Activated CD4-positive, alpha-beta T cell treated with anti-CD3 and anti-CD28 coated beads, Interleukin-2, amount 50 U/mL, for 4 hours (primary cell): ENCODE measurements at places on chromosomes 7 and 10.
A peak's percentile ranks its signal among the peaks of the same experiment; 100 is the strongest.

GRCh38 chr7:82841828-82842227 is 320.9 kb downstream of the PCLO start:
- no peak for DNase-seq

DNA sequence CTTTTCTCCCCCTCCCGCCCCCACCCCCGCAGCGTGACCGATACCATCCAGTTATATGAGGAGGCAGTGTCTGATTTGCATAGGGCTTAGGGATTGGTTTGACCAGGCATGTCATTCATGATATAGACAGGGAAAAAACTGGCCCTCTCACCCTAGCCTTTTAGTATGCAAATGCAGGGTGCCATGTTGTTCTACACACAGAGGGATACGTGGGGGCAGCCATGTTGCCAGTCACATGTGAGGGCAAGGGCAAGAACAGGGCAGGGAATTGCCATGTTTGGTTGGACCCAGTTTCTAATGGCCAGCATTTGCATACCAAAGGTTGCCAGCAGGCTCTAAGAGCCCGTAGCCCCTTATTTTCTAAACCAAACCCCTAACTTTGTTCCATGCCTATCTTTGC is 552.1 kb downstream of the SORCS1 start:
- DNase-seq: no peak

GRCh38 chr10:72335394-72336258 is 19.1 kb downstream of the DNAJB12 start:
- DNase-seq: no peak

DNA sequence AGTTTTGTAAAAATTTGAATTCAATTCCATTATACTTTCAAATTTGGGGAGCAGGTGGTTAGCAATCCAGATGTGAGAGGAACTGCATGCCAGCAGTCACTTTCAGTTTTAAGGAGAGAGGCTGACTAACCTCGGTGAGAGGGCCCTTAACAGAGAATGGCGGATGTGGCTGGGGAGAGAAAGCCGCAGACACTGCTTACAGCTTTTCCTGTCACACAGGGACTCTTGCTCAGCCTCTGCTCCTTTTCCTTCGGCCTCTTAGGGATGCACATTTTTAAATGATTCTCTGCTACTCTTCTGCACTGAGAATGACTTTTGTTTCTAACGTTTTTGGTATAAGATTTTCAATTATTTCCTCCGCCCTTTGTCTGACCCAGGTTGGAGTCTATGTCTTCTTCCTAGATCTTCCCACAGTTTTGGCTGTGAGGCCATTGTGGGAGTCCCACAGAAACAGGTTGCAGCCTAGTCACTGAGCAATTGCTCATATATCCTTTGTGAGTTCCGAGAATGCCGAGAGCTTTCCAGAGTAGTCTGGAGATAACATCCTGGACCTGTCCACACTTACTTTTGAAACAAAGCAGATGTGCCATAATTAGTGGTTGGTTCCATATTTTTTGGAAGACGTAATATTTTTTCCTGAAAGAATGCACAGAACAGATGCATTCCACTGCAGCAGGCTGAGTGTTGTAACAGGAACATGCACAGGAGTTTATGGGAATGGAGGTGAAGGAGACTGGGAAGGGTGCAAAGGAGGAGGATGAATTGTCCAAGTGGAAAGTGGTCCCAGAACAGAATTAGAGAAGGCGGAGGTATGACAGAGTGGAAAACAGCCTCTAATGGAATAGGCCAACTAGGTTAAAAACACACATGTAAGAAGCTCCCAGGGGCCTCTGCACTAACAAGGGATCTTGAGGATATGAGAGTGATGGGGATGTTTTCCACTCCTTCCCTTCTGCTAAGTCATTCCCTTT is 168.0 kb upstream of the ZNF32 start:
- DNase-seq: peak; percentile 52

DNA sequence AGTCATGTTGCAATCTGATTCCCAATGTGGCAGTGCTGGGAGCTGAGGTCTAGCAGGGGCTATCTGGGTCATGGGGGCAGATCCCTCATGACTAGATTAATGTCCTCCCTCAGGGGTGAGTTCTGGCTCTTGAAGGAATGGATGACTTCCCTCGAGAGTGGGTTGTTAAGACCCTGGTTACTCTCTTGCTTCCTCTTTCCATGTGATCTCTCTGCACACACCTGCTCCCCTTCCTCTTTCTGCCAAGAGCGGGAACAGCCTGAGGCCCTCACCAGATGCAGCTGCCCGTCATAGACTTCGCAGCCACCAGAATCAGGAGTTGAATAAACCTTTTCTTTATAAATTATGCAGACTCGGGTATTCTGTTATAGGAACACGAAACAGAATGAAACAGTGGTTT is 37.8 kb downstream of the SFMBT2 start:
- no peak for DNase-seq

- DNase-seq: no peak
Measured at GRCh38 chr7:85520175-85520574, 333.3 kb upstream of the SEMA3D start.

DNA sequence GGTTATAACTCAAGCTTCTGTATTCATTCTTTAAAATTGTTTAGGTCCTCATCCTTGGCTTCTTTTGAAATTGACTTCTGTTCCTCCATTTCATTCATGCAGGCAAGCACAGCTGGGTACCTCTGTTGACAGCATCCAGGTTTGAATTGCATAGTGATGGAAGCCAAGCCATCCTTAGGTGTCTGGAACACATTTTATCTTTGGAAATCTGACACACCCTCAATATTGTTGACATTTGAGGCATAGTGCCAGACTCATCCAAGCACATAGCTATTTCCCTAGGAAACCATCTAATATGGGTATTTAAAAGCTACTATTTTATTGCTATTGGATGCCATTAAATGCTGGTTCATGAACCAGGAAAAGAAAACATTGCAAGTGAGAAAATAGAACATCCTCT is 142.1 kb upstream of the PTPRZ1 start:
- DNase-seq: no peak

GRCh38 chr7:43666938-43667337 is 62.4 kb downstream of the COA1 start:
- no peak for DNase-seq

DNA sequence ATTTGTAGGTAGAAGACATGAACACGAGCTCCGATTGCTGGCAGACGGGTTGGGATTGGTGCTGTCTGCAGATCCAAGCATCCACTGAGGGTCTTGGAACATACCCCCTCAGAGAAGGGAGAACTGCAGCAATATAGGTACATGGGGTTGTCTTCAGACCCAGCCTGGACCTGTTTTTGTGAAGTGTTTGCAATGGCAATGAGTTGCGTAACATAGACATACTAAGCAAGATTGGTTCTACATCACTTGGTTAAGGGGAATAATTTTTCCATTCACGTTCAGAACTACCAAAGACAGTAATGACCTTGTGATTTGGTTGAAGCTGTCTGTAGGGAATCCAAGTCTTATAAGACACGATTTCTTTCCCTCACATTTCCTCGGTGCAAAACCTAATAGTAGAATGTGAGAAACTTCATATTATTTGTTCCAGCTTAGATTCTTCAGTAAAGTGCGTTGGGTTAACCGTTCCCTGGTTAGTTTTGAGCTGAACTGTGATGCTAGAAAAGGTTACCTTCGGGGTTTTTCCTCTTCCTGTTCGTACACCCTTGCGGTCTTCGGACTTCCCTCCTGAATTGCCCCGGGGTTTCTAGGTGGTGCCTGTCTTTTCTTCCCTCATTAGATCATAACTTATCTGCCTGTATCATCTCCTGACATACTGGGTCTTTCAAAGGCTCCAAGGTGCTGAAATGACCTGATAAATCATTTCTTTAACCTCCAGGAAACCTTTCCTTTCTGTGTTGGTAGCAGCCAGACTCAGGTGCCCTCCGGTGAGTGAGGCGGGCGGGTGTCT is 14.4 kb downstream of the PROSER2 start:
- DNase-seq: no peak

DNA sequence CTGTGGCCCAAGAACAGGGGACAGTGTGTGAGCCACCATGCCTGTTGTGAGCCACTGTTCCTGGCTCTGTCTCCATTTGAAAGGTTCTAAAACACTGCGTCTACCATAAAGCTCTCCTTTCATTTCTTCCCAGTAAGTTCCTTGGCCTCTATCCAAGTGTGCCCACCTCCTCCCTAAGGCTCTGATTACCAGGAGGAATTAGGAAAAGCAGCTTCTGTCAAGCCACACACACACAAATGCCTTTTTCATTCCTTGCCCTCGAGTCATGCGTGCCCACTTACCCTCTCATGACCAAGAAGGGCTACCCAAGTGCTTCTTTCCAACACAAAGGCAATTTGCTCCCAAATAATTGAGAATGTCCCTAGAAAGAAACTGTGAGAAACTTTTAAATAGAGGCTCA is 70.8 kb upstream of the PARD3 start:
- DNase-seq: no peak

DNA sequence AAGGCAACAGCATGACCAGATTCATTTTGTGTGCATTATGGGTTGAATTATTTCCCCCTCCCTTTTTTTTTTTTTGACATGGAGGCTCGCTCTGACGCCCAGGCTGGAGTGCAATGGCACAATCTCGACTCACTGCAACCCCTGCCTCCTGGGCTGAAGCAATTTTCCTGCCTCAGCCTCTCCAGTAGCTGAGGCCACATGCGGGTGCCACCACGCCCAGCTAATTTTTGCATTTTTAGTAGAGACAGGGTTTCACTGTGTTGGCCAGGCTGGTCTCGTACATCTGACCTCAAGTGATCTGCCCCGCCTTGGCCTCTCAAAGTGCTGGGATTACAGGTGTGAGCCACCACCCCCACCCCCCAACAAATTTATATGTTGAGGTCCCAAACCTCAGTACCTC is 42.0 kb downstream of the ZNF783 start:
- DNase-seq: no peak

DNA sequence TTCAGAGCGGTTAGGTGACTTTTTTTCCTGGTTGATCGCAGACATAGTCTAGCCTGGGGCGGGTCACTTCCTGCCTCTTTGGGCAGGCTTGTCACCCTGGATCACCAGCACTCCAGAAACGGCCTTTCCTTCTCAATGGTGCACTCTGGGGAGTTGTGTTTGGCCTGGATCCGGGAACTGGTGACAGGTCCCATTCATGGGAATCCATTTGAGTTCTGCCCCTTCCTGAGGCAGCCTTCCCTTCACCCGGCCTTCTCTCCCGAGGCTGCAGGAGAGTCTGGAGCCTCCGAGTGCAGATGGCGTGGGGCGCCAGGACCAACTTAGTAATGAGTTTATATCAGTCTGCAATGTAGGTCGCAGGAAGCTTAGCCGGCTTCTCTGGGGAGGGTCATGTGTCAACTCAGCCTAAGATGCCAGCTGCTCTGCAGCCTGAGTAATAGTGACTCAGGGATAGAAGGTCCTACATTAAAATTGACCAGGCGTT is 54.2 kb downstream of the TACR2 start:
- no peak for DNase-seq

- DNase-seq: no peak
Measured at GRCh38 chr10:119360181-119360921, 153.0 kb downstream of the GRK5 start.

DNA sequence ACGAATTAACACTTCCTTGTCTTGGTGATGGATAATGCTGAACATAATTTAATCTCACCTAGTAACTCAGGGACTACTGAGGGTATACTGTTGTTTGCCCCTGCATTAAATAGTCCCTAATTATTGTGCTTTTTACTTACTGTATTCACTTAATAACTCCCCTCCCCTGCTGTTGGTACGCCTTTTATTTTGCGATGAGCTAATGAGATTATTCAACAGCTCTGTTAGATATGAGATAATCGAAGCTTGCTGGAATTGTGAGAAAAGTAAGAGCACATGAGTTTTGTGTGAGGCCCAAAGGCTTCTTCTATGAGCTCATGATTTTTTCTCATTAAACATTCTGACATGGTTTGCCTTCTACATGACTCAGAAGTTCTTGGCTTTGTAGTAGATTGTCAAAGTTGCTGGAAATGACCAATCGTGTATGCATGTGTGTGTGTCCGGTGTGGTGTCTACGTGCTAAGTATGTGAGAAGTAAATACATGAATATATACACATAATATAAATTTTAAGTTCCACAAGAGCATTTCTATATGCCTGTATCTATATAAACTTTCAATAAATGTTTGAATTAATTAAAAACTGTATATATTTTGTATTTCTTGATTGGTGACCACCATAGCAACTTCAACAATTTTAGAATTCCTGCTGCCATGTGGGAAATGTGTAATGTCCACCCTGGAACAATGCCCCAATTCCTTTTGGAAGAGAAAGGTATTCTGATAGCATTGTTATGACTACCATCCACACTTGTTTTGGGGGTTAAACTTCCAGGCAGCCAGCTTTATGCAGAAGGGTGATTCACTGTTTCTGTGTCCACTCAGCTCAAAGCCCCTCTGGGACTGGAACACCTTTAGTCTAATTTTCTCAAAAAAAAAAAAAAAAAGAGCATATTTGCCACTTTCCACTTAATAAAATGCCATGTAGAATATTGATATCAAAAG is 106.2 kb downstream of the SAMD9 start:
- DNase-seq: no peak

DNA sequence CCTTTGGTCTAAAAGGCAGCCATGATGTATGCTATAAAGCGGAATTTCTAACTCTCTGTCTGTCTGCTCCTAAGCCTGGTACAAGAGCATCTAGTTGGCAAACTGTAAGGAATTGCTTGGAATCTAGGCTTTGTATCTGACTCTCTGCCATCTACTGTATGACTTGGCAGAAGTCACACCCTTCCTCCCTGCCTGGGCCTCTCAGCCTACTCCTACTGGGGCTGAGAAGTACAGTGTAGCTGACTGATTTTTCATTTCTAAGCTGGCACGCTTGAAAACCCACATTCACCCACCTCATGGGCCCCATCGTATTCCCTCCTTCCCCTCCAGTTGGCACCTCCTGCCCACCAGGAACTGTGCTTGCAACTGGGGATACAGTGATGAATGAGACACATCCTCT is 435.2 kb downstream of the PLXNA4 start:
- DNase-seq: no peak

DNA sequence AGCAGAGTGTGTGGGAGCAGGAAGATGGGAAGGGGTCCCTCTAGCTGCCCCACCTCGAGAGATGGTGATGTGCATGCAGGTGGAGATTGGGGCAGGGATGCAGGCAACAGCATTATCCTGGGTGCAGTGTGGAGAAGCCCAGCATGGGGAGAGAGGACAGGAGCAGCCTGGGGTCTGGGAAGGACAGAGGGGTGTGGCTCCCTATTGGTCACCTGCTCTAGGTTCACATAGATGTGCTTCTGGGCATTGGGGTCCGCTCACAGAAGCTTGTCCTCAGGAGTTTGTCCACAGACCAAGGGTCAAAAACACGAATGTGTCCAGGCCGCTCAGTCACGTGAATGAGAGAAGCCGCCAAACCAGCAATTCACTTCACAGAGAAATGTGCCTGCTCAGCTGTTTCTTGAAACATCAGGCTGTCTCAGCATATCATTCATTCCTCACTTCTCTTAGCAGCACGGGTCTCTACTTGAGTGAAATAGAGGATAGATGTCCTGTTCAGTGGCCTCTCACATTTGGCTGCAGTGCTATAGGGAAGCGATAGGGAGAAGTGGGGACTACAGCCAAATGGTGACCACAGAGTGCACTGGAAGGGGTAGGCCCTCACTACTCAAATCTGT is 11.5 kb upstream of the SLC29A3 start:
- no peak for DNase-seq

DNA sequence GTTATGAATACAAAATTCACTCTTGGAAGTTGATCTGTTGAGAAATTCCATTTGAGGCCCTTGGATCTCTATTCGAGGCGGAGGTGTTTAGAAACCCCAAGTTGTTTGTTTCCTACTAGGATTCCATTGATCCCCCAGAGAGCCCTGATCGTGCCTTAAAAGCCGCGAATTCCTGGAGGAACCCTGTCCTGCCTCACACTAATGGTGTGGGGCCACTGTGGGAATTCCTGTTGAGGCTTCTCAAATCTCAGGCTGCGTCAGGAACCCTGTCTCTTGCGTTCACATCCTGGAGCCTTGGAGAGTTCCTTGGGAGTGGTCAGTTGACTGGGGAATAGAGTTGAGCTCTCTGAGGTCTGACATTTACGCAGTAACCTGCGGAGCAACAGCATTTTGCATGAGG is 1.2 kb downstream of the CFAP69 start:
- DNase-seq: no peak
